Endodermal cell (in vitro differentiated cells): ENCODE measurements at places on chromosomes 11 and 22. TPM values are rescaled to one million over a fixed set of nuclear protein-coding genes. Genes with fewer than 3 reads are reported as not detected.
A peak's percentile ranks its signal among the peaks of the same experiment; 100 is the strongest.

- DNase-seq = peak; percentile 76
These were observed 1.2 kb upstream of the RASGRP2 start for GRCh38 chr11:64745189-64745520.

DNA sequence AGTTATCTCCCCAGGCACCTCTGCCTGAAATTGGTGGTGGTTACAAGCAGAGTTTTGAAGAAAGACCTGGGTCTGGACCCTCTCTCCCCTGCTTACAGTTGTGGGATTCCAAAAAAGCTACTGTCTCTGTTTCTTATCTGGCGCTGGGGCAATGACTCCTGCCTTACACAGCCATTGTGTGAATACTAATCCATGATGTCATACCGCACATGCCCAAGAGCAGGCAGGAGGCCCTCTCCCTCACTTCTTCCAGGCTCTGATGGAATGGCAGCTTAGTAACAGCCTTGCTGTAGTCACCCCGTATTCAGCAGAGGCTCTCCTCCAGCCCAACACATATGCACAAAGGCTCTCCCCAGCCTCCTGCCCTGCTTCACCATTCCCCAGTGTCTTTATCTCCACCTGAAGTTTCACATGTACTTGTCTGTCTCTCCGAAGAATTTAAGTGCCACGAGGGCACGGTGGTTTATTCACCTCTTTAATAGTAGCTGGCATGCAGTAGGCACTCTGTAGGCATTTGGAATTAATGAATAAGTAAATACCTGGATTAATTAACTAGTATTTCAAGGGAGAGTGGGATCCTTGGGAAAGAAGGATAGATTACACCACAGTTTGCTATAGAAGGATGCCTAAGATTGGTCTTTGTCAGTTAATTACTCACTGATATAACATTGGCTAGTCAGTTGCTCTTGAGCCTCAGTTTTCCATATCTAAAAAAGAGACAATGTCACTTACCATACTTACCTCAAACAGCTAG lies 165.6 kb downstream of the ETS1 start:
- no peak for DNase-seq

DNA sequence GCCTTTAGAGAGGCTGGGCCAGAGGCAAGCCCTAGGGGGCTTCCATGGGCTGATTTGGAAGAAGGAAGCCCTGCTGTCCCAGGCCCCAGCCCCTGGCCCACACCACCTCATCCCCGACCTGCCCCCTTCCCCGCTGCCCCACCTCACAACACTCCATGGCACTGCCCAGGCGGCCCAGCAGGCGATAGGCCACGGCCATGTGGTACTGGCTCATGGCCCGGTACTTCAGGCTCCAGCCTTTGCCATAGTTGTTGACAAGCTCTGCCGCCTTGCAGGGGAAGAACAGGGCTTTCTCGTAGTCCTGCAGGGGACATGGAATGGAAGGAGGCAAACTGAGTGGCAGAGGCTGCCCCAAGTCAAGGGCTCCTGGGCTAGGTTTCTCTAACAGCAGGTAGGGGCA lies 6.4 kb downstream of the RAPSN start:
- DNase-seq = no peak

GRCh38 chr11:30527566-30527965 lies 58.6 kb downstream of the MPPED2 start:
- no peak for DNase-seq

GRCh38 chr11:65595543-65596281 lies at the start of gene KCNK7:
TSS of gene KCNK7 (minus strand) at chr11:65595800. CDS start at chr11:65595772, 28 bp downstream.
- no peak for DNase-seq

DNA sequence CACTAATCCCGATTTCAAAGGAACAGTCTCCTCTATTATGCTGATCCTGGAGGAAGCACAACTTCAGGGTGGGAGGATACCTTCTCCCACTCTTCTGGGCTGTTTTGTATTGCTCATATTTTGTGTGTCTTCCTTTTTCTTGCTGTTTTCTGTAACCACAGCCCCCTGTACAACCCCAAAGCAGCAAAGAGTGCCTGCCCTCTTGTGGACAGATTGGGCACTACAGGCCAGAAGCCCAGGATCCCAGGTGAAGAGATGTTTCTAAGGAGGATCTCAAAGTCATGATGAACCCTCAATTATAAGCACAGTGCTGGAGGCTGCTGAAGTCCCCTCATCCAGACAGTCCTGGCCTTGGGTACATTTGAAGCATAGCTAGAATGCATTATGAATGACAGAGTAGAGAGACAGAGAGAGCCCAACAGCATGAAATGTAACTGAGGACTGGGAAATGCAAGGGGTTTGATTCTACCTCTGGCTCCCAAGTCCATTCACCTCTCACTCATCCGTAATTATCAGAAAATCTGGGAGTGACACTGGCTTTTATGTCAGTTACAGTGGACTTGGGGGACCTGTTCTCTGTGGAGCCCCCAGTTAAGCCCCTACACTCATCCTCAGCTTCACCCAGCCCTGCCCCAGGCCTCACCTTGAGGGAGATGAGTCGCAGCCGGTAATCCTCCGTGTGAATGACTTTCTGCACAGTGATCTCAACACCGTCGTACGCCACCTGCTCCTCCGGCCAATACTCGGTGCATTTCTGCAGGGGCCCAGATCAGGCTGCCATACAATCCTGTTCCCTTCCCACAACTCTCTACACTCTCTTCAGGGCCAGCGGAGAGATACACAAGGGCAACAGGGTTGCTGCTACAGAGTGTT lies 6.2 kb upstream of the IGSF22 start:
- peak; percentile 93 for DNase-seq

- DNase-seq = peak; percentile 47
These were observed at the start of gene XKR3 for GRCh38 chr22:16824716-16825687. TSS of gene XKR3 (minus strand) at chr22:16825411. CDS start at chr22:16808073, 17,338 bp downstream.

GRCh38 chr11:36007127-36007655 lies 63.3 kb downstream of the LDLRAD3 start:
- DNase-seq = no peak

DNA sequence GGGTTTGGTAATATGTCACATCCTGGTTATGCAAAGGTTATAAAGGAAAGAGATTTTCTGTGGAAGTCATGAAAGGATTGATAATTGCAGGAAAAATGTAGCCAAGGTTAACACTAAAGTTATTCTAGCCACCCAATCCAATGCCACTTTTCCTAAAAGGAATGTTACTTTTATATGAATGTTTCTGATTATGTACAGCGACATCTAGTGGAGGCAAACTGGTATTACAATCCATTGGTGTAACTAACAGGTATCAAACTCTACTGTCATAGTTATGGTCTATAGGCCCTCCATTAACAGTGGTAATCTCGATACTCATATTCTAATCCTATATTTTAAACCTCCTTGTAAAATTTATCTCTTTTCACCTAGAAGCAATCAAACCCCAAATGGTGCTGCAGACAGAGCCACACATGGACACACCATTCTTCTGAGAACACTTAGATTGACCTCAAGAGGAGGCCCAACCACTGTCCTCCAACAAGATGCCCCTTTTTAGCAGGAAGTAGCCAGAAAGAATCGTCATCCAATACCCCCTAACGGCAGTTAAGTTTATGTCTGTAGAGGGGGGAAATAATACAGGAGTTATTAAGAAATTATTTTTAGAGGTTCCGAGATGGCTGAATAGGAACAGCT lies 74.9 kb upstream of the RAG2 start:
- DNase-seq = no peak

DNA sequence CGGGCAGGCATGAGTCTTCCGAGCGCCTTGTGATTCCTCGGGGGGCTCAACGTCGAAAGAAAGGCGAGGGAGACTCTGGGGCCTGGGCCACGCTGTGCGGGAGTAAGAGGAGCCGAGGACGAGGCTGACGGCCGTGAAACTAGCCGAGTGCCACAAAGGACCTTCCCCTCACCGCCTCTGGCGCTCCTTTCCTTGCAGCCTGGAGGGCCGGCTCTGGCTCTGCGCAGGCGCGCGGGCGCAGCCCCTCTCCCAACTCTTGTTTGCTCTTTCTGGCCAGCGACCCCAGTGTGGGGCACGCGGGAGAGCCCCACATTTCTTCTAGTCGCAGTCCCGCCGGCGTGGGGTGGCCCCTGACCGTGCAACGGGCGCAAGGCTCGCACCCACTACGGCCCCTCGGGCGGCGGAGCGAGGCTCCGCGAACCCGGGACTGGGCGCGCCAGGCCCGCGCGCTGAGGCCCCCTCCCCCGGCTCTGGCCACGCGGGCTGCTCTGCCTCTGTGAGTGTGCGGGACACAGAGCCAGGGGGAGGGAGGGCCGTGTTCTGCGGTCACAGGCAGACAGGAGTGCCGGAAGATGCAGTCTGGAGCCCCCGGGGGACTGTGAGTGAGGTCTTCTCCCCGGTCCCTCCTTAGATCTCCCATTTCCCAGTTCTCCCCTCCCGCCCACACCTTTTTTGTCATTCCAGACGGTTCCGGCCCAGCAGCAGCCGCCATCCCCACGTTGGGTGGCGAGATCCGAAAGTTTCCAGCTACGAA lies 1.0 kb upstream of the TOB2 start:
- peak; percentile 90 for DNase-seq

DNA sequence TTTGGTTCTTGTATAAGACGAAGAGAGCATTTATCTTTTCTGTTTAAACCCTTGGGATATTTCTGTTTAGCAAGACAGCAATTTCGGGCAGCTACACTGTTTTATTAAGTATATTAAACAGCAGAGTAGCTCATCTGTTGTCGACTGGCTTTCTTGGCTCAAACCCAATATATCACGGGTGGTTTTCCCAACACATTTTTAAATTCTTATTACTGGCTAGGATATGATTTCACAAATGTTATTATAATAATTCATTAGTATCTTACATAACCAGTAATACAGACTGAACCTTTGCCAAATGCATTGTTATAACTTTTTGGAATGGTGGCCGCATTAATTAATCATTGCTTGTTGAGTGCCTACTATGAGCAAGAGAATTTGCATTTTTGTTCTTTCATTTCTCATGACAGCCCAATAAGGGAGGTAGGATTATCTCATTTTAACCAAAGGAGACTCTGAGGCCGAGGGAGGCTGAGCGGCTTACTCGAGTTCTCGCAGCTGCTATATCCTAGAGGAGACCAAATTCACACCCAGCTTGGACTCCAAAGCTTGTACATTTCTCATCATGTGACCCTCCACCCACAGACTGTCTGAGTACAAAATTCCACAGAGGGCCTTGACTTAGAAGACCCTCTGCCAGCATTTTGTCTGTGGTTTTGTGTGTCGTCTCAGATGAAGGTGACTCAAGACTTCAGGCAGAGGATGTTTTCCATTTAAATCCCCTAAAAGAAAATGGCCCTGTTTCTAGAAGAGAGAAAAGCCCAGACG lies 304.9 kb downstream of the NTM start:
- no peak for DNase-seq

DNA sequence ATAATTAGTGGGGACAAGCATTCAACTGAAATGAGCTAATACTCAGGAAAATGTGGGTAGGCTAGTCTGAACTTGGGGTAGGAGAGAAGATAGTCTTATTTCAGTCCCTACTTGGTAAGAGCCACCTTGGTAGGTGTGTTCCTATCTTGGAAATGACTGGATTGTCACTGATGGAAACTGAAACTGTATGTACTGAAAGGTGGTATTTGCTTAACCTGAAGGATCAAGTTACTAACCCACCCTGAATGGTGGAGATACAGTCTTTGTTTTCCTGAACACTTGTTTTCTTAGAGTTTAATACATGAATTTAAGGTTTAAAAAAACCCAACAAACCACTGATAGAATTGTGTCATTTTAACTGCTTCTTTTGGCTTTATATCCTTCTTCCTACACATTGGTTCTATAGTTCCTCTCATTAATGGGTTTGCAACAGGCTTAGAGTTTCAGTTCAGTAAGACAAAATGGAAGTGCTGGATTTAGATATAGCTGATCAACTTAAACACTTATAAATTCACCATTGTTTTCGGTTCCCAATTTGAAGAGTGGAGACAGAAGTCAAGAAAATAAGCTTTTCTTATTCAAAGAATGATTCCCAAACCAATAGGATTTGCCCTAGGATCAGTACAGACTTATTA lies 4.2 kb downstream of the FAR1 start:
- no peak for DNase-seq

DNA sequence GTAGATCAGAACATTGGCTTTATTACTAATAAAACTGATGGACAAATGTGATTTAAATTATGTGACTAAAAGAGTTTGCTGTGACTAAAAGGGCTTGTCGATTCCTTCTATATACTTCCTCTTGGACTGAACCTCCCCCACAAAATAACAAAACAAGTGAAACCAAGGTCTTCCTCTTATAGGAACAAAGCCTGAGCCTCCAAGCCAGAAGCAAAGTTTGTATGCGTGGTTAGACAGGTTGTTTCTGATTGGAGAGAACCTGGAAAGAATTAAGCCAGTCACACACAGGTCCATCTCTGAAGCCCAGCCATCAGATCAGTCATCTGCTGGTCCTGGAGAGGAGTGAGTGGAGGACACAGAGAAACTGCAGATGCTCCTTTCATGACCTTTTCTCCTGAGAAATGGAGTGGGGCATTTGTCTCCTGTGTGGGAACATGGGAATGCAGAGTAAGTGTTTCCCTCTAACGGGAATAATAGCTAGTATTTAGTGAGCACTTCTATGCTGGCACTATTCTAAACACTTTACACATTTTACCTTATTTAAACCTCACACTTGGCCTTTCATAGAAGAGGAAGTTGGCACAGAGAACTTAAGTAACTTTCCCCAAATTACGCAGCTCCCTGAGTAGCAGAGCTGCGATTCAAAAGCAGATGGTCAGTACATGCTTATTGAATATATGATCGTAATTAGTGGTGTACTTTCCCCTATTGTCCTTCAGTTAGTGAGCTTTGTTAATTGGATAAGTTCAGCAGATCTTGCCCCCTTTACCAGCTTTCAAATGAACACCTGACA lies 77.1 kb downstream of the UVRAG start:
- no peak for DNase-seq

GRCh38 chr11:62452261-62452660 lies 33.4 kb downstream of the SCGB1A1 start:
- no peak for DNase-seq

DNA sequence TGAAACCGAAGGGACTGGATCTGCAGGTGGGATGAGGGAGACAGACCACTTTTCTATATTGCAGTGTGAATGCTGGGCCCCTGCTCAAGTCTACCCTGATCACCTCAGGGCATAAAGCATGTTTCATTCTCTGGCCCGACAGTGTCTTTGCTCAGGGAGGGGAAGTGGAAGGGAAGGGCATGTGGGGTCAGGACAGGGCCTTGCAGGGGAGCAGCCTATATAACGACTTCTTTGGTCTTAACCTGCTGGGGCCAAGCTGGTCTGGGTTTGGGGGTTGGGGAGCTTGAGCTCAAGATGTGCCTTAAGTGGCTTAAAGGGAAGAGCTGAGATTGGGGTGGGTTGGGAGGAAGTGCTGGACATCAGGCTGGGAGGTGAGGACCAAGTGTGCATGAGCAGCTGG lies 86.4 kb downstream of the GDPD4 start:
- DNase-seq = no peak

GRCh38 chr11:112113539-112114457 lies 27.1 kb downstream of the SDHD start:
- DNase-seq = no peak

GRCh38 chr22:45998638-45999378 lies 21.8 kb upstream of the WNT7B start:
- no peak for DNase-seq

Gene MCAT
- 18.8 and 19.9 TPM in 2 replicates for total RNA-seq

Gene KCNJ5
- 0.60 to 1.9 TPM (median 0.76 TPM) in 3 replicates for total RNA-seq

Gene GPHA2
- not detected in 3 replicates for total RNA-seq

Gene RCOR2
- 48.7 to 211 TPM (median 51.4 TPM) in 3 replicates for total RNA-seq

Gene OLFML1
- 0.56 to 1.7 TPM (median 1.5 TPM) in 3 replicates for total RNA-seq
